Glomerular endothelial cell (primary cell): ENCODE measurements at places on chromosomes 1 and 21. TPM values are rescaled to one million over a fixed set of nuclear protein-coding genes. Genes with fewer than 3 reads are reported as not detected.

DNA sequence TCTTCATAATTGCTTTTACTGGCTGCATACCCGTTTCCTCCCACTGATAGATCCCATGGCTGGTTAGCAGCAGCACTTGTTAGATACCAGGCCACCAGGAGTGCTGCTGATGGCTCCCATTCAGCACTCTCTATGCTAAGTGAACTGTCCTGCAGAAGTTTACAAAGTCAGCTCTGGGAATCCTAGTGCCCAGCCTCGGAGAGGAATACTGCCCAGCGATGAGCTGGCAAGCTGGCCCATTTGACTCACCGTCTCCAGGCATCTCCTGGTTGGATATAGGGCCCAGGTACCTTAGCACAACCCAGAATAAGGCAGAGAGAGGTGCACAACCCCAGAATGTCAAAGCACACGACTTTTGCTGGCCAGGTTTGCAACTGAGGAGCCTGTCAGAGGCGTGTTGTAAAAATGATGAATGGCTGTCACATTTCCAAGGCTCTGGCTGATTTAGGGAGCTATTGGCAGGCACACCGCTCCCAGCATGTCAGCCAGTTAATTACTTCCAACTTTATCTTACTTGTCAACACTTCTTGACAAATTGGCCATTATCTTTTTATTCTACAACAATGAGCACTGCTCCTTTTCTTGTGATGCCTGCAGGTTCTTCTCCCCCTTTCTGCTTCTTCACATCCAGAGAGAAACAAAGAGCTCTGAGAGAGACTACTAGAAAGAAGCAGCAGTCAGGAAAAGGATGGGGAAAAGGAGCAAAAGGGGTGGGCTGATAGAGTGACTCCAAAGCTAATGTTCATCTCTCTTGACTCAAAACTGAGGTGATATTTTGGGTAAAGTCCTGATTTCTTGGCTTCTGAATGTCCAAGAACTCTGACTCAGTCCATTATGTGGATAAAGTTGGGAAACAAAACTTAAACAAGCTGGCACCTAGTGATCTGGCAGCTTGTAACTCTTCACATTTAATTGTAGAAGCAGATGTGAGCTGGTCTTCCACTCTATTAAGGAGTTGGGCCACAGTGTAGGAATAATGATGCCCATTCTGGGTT, 10.8 kb upstream of the ANGPTL7 start:
- no peak for DNase-seq

DNA sequence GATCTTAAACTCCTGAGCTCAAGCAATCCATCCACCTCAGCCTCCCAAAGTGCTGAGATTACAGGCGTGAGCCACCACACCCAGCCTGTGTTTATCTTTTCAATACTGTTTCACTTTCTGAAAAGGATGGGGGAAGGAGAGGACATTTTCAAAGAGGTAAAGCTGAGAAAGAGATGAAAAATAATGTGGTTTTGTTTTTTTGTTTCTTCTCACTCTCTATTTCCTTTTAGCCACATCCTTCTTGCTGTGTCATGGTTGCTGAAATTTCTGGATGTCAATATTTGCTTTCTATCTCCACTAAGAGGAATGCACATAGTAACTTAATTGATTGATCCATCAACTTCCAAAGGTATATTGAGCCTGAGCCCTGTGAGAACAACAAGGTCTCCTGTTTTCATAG, 6.4 kb upstream of the C1orf21 start:
- DNase-seq = no peak

GRCh38 chr1:160406131-160406968, 6.0 kb downstream of the VANGL2 start:
- no peak for DNase-seq

Gene CLCA4
- total RNA-seq = not detected in 2 replicates

Gene XCL1
- total RNA-seq = not detected in 2 replicates

Gene CRP
- total RNA-seq = not detected in 2 replicates
